NCI-H1436 (cell line): ENCODE measurements at places on chromosomes 4 and X.
A peak's percentile ranks its signal among the peaks of the same experiment; 100 is the strongest.

DNA sequence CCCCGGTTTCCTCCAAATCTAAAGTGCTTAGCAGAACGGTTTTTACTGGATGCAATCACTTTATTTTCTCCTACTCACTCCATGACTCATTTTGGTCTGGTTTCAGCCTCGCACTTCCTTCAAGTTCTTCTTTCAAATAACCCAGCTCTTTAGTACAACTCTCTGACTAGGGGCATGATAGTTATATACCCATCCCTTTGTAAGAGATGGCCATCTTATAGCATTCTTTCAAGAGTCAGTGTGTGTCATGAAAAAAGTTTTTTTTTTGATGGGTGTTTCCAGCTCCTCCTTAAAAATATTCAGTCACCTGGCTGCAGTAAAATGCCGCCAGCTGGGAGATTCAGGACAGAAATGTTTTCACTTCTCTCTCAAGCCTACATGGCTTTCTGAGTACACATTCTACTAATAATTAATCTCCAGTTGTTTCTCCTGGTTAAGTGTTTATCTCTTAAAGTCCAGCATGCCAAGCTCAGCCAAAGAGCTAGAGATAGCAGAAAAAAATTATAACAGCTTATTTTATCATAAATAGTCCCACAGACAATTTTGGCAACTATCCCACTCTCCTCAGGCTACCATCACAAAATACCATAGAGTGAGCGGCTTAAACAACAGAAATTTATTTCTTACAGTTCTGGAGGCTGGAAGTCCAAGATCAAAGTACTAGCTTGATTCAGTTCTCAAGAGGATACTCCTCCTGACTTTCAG lies 139.3 kb downstream of the GASK1B start:
- DNase-seq, result no peak

DNA sequence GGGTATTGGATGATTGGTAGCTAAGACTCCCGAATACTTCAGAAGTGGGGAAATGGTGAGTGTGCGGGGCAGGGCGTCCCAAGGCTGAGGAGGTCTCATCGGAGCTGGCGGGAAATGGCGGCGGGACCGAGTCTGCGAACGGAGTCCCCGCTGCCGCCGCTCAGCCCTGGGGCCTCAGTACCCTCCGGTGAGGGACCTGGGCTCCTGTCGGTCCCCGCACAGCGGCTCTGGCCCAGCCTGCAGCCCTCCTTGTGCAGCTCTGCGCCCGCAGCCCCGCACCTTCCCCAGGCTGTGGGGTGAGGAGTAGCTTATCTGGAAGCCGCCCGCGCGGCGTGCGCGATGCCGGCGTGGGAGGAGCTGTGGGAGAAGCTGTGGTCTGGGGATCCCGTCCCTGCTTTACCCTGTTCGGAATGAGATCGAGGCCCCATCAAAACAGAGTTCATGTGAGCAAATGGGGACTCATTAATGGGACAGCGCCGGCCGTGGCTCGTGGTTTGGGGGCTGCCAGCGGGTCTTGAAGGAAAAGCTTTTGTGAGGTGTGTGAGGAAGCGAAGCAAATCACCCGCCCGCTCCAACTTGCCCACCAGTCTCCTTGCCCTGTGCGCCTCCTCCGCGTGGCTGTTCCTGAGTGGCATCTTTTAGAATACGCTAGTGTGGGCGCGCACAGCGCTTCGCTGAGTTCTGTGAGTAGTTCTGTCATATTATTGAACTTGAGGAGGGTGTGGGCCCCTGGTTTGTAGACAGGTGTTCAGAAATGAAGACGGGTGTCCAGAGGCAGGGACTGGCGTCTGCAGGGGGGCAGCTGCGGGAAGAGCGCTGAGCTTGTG lies 531 bp downstream of the ZNF141 start:
- no peak for DNase-seq

GRCh38 chr4:36702245-36702644 lies 420.8 kb downstream of the DTHD1 start:
- DNase-seq, result no peak

- no peak for DNase-seq
These were observed 23.2 kb upstream of the BRS3 start for GRCh38 chrX:136464589-136464988.

DNA sequence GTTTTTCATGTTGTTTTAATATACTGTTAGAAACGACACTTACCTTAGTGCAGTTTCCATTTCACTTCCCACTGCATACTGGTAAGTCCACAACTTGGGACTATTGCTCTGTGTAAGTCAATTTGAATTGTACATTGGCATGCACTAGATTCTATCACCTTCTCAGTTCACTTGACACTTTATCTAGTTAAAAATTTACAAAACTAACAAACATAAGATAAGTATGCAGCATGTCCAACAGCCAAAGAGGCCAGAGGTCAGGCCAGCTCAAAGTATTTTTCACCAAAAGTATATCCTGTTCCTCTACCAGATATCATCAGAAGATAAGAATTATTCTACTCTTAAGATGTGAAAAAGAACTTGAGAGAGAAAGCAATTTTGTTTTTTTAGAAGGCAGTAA lies 75.9 kb downstream of the QRFPR start:
- DNase-seq, result no peak

DNA sequence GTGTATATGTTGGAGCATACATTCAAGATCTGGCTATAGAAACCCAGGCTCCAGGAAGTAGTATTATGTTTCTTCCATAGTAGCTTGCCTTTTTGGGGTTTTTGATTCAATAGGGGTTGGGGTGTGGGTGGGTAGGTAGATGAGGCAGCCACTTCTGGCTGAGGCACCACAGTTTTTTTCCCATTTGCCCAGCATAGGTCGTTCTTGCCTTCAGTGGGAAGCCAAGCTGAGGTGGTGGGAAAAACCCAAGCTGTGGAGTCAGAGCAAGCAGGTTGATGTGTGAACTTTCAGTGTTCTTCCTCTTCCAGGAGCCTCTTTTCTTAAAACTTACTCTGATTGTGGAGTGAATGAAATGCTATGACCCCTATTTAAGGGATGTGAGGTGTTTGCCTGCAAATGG lies 67.0 kb upstream of the RPS6KA3 start:
- DNase-seq, result no peak

DNA sequence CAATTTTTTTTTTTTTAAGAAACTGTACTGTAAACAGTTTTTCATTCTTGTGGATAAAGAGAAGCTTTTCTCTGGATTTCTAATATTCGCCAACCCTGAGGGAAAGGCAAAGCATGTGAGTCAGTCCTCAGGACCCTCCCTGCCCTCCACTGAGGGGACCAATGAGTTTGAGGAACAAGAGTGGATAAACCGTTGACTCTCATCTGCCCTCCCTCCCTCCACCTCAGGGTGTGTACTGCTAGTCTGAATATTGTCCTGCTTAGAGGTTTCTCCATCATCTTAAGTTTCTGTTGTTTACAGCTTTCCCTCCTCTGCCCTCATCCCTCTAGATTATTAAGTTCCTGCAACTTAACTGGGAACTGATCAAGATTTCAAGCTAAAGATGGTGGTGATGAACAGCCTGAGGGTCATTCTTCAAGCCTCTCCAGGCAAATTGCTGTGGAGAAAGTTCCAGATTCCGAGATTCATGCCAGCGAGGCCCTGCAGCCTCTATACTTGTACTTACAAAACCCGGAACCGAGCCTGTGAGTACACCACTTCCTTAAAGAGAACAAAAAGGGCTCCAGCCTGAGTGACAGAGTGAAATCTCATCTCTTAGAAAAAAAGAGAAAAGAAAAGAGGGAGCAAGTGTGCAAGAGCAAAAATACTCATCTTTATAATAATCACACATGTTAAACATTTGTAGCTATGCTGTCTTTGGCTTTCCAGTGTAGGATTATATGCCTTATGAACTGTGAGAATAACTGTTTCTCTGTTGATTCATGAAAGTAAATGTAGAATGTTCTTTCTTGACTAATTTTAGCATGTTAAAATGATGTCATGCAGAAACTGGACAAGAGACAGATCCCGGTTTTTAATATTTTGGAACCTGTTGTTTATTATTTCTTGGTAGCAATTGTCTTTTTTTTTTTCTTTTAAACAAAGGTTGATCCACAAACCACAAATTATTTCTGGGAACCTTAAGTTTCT lies 11.9 kb downstream of the CA5B start:
- no peak for DNase-seq

- DNase-seq, result no peak
These were observed 42.9 kb downstream of the FRAS1 start for GRCh38 chr4:78100060-78100459.

GRCh38 chr4:73740353-73740778 lies at the start of gene CXCL8:
Gene CXCL8, plus strand, starts transcription at chr4:73740569. Its CDS starts 90 bp downstream, at chr4:73740659.
- no peak for DNase-seq

DNA sequence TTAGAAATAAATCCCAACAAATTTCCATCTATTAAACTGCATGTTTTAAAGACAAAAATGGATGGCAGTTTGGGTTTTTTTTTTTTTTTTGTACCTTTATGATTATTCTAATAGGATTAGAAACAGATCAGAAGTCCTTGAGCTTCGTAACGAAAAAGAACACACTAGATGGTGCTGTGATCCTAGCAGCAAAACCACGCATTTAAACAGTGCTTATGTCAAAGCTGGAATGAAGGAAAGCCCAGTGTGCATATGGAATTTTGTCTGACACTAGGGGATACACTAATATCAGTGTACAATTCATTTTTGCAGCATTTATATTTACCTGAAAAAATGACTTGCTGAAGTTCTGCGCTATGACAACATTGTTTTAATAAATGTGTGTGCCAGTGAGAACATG lies 229.1 kb downstream of the VEGFC start:
- DNase-seq, result no peak

- no peak for DNase-seq
These were observed 256.0 kb downstream of the DHX15 start for GRCh38 chr4:24328310-24328709.

GRCh38 chr4:7817877-7818398 lies 121.7 kb downstream of the AFAP1 start:
- DNase-seq, result no peak

DNA sequence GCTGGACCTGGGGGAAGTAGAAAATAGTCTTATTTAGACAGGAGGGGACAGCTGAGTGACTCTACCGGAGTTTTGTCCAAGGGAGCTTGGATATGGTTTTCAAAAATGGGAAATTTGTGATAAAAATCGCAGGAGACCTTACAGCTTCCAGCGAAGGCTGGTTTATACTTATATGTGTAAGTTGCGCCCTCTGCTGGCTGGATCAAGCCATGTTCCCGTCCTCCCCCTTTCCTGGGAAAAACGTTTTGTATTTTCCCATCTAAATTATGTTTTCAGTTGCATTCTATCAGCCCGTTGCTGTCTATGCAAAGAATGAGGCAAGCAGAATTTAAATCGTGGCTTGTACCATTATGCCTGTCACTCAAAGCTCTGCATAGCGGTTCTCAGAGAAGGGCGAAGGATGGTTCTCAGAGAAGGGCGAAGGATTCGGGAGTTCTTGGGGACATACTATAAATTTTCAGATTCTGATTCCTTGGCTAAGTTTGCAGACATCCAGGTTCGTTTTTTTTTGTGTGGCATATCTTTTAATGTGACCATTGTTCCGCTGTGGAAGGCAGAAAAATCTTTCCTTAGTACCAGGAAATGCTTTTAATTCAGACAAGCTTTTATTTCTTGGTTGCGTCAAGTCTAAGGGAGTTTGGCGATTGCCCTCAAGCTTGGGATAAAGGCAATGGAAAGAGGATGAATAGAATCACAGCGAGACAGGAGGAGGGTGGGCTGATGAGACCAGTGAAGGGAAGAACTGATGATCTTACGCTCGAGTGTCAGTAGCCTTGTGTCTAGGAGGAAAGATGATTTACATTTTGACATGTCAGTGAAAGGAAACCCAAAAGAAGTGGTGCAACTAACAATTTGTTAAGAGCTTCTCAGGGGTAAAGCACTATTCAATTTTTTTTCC lies 128.5 kb upstream of the ARX start:
- peak; percentile 30 for DNase-seq

DNA sequence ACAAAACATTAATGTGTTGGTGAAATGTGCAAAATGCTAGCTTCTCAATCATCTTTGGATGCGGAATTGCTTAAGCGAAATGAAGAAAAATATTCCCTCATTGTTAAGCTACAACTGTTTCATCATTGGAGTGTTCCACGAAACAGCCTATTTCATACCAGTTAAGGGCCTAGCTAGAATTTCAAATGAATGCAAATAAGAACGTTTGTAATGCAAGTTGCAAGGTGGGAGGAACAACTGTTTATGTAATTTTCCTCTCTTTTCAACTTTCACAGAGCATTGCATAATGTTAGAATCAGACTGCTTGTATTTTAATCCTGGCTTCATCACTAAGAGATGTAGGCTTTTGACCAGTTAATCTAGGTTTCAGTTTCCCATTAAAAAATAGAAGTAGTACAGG lies 480.1 kb downstream of the IL1RAPL1 start:
- DNase-seq, result no peak

DNA sequence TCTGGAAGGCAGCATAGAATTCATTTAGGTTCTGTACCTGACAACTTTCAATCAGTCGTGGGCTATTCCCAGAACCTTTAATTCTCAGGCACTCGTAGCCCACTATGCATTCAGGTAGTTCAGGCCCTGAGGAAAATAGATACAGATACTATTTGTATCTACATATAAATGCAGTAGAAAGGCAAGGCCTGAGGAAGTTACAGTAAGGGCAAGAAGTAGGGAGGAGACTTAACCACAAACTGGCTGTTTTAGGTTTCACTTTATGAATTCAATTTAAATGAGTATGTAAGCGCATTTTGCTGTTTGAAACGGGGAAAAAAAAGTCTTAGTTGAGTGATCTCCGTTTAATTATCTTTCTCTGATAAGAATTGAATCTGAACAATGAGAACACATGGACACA lies 529.4 kb upstream of the ATOH1 start:
- no peak for DNase-seq

- DNase-seq, result no peak
These were observed 183.9 kb downstream of the CPEB2 start for GRCh38 chr4:15186149-15186548.

GRCh38 chr4:57064811-57065711 lies 45.1 kb downstream of the IGFBP7 start:
- DNase-seq, result no peak

GRCh38 chr4:74424111-74424510 lies 20.8 kb upstream of the AREG start:
- no peak for DNase-seq

- DNase-seq, result no peak
These were observed 31.1 kb upstream of the PDLIM3 start for GRCh38 chr4:185566425-185566824.

GRCh38 chrX:17682259-17682658 lies 55.0 kb upstream of the SCML1 start:
- no peak for DNase-seq

- DNase-seq, result no peak
These were observed 754 bp upstream of the KLF3 start for GRCh38 chr4:38663090-38663800.

DNA sequence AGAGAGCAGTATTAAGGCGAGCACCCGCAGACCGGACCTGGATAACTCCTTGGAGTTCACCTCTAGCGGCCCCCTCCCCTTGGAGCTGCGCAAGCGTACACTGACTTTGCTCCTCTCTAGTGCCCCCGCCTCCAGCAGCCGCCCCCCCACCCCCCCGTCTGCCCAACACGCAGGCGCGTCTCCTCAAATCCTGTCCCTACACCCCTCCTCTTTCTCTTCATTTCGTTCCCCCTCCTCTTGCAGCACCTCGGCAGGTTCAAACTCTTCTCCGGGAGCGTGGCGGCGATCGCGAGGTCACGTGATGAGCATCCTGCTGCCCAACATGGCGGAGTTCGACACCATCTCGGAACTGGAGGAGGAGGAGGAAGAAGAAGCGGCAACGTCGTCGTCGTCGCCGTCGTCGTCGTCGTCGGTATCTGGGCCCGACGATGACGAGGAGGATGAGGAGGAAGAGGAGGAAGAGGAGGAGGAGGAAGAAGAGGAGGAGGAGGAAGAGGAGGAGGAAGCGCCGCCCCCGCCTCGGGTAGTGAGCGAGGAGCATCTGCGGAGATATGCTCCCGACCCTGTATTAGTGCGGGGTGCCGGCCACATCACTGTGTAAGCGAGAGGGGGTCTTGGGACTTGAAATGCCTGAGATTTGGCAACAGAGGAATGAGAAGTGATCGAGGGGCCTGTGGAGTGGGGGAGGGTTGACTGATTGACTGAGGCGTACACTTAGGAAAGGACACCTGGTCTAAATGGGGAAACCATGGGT lies at the start of gene CHIC1:
Gene CHIC1, plus strand, starts transcription at position 214 of the 754 bp plus-strand sequence. Its CDS starts 88 bp downstream, at position 302.
- peak; percentile 88 for DNase-seq
